Fibroblast of skin of scalp (primary cell): ENCODE measurements at places on chromosomes 1 and 21.
A peak's percentile ranks its signal among the peaks of the same experiment; 100 is the strongest.

GRCh38 chr1:180966744-180967536 is 54.2 kb downstream of the KIAA1614 start:
- DNase-seq = no peak

DNA sequence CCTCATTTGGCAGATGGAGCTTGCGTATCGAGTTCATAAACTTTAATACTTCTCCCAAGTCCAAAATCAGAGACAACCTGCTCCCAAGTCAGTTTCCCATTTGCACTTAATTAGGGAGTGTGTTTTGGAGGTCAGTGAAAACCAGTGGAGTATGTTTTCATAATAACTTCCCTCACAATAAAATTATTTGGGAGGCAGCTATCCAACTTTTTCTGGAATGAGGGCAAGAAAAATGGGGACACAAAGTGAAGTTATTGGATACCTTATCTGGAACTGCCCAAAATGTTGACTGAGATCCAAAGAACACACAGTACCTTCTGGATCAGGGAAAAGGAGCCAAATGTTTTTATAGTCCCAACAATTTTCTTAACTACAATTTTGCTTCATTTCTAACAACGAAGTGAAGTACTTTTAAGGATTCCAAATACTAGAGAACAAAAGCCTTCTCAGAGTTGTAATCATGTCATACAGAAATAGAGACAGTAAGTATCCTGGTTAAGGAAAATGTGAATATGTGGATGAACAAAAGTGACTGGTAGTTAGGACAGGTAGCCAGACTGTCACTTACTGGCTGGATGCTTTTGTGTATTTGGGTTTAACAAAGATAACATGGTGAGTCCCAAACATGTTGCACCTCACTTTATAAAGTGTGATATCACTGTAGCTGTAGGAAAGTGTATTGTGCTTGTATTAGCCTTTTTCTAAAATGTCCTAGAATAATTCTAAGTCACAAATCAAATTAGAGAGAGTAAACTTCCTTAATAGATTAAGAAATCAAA is 325.0 kb downstream of the HLX start:
- DNase-seq = no peak

GRCh38 chr1:183263886-183264602 is 78.0 kb downstream of the LAMC2 start:
- no peak for DNase-seq

- DNase-seq = no peak
These were observed 9.1 kb downstream of the ZRANB2 start for GRCh38 chr1:71071720-71072119.

- no peak for DNase-seq
These were observed 6.6 kb upstream of the STUM start for GRCh38 chr1:226541631-226542622.

GRCh38 chr1:38198099-38198498 is 151.5 kb upstream of the POU3F1 start:
- no peak for DNase-seq

DNA sequence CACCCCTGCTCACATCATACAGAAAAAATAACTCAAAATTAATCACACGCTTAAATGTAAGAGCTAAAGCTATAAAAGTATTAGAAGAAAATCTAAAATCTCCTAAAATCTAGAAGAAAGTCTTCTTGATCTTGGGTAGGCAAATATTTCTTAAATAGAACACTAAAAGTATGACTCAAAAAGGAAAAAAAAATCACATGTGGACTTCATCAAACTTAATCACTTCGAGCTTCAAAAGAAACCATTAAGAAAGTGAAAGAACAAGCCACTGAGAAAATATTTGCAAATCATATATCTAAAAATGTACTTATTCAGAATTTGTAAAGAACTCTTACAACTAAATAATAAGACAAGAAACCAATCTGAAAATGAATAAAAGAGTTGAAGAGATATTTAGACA is 32.7 kb downstream of the LRRC52 start:
- DNase-seq = no peak

DNA sequence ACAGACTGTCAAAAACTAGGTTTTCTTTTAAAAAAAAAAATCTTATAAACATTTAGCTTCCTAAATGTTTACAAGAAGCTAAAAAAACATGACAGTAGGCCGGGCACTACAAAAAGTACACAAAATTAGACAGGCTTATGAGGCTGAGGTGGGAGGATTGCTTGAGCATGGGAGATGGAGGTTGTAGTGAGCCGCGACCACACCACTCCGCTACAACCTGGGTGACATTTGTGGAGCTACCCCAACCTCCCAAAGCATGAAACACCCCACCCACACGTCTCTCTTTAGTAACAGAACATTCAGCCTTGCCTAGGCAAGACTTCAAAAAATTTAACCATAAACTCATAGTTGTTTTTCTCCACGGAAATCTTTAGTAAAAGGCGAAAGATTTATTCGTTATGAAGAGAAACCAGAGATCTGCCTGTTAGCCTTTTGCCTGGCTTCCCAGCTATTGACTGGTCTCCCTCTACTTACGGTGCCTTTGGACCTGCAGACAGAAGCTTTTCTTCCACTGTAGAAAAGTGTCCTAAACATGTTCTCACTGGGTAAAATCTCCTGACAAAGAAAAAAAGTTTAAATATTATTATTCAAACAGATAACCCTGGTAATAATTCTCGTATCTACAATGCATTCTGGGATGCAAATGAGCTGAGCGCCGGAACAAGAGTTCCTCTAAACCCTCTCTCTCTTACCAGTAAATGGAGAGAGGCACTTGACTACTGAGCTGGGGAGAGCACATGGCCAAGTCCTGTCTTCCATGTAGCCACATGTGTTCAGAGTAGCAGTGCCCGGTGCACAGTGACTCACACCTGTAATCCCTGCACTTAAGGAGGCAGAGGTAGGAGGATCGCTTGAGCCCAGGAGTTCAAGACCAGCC is 9.2 kb downstream of the RNU5D-1 start:
- DNase-seq = peak; percentile 88

DNA sequence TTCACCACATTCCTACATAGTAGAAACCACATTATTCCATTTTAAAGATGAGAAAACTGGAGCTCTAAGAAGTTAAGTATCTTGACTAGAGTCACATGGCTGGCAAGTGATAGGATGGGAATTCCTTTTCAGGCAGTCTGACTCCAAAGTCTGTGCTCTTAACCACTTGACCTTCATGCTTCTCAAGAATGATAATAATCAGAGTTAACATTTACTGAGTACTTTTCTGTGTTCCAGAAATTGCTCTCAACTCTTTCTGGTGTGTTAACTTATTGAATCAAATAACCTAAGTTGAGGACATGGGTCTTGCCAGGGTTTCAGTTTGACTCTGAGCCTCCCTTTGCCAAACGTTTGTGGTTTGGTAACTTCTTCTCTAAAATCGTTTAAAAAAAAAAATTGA is 169.4 kb downstream of the RASAL2 start:
- peak; percentile 44 for DNase-seq

DNA sequence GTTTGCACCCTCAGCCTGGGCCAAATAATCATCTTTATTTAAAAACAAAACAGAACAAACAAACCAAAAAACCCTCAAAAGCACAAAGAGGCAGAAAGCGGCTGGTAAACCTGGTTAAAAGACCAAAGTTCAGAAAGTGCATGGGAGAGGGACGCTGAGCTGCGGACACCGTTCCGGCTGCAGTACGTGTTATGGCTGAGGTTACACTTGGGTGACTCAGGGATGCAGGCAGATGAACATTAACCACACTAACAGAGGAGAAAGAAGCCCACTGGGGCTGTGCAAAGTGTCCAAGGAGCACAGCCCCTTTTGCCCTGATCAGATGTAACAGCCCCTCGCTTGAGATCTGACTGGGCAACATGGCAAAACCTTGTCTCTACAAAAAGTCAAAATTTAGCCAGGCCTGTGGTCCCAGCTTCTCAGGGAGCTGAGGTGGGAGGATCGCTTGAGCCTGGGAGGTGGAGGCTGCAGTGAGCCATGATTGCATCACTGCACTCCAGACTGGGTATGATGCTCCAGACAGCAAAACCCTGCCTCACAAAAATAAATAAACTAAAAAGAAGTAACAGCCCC is 28.3 kb downstream of the GPR157 start:
- DNase-seq = no peak

GRCh38 chr1:197519741-197520334 is 251.8 kb downstream of the CRB1 start:
- DNase-seq = peak; percentile 7

GRCh38 chr1:113793878-113794834 is 18.1 kb downstream of the RSBN1 start:
- DNase-seq = no peak

- DNase-seq = peak; percentile 60
These were observed 12.0 kb downstream of the UBE2Q1 start for GRCh38 chr1:154546264-154547063.

- no peak for DNase-seq
These were observed 294.0 kb upstream of the PTBP2 start for GRCh38 chr1:96427616-96428015.

- DNase-seq = no peak
These were observed 15.2 kb upstream of the ZNF692 start for GRCh38 chr1:248873993-248874533.

DNA sequence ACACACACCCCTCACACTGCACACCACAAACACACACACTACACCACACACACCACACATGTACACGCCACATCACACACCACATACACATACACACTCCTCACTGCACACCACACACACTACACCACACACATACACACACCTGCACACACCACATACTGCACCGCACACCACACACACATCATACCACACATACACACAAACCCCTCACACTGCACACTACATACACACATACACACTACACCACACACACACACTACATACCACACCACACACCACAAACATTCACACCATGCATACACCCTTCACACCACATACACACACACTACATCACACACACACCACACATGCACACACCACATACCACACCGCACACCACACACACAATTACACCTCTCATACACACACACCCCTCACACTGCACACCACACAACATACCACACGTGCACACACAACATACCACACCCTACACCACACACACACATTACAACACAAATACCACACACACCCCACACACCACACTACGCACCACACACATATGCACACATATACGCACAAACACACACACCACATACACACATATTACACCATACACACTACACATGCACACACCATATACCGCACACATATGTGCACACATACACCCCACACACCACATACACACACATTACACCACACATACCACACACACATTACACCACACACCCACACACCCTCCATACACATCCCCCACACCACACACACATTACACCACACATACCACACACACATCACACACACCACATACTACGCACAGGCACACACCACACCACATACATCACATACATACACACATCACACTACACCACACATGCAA is 29.6 kb downstream of the RAB7B start:
- no peak for DNase-seq

GRCh38 chr1:3195966-3196515 is 127.0 kb downstream of the PRDM16 start:
- DNase-seq = no peak
